ENCODE measurements at places on chromosomes 13 and 19. TPM values are rescaled to one million over a fixed set of nuclear protein-coding genes. Genes with fewer than 3 reads are reported as not detected.

Gene VAV1
- total RNA-seq = not detected

Gene ITGBL1
- 22.6 TPM for total RNA-seq

Gene DDA1
- total RNA-seq = 33.1 TPM

Gene CYP4F11
- not detected for total RNA-seq

Gene KLK15
- not detected for total RNA-seq

Gene ZNF132
- 7.1 TPM for total RNA-seq

Gene MYO1F
- 0.29 TPM for total RNA-seq

Gene SPACA4
- not detected for total RNA-seq

Gene NALCN
- total RNA-seq = 0.19 TPM

Gene BCKDHA
- total RNA-seq = 30.8 TPM

Gene NDFIP2
- 11.5 TPM for total RNA-seq

Gene MAP4K1
- total RNA-seq = not detected

Gene HSD17B14
- total RNA-seq = not detected

Gene C19orf18
- 0.64 TPM for total RNA-seq

Gene ZNF615
- total RNA-seq = 9.0 TPM

Gene PCDH9
- total RNA-seq = 16.7 TPM

Measured in cardiac ventricle fibroblast (primary cell).